ENCODE measurements at places on chromosomes 3 and 15. TPM values are rescaled to one million over a fixed set of nuclear protein-coding genes. Genes with fewer than 3 reads are reported as not detected.

Gene BOC
- 32.9 TPM for total RNA-seq

Gene CCDC80
- 0.86 TPM for total RNA-seq

Gene GOLGA6L7
- total RNA-seq, result not detected

Gene ATP13A5
- total RNA-seq, result not detected

Gene SI
- total RNA-seq, result not detected

Gene ACAP2
- 60.9 TPM for total RNA-seq
